CD8-positive, alpha-beta memory T cell (primary cell): ENCODE measurements at places on chromosomes 13 and 19. TPM values are rescaled to one million over a fixed set of nuclear protein-coding genes. Genes with fewer than 3 reads are reported as not detected.

DNA sequence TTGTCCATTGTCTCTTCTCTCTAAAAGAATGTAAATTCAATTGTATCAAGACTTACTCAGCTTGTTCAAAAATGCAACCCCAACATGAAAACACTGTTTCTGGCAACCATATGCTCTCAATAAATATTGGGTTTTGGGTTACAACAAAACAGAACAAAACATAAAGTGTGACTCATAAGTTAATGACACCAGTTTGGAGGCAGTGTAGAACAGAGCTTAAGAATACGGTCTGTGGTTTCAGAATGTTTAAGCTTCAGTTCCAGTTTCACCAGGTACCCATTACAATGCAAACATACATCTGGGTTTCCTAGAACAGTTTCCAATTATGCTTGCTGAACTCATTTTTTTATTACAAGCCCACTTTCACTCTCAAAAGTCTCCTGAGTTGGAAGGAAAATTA lies 285.8 kb upstream of the PCDH9 start:
- no peak for DNase-seq

DNA sequence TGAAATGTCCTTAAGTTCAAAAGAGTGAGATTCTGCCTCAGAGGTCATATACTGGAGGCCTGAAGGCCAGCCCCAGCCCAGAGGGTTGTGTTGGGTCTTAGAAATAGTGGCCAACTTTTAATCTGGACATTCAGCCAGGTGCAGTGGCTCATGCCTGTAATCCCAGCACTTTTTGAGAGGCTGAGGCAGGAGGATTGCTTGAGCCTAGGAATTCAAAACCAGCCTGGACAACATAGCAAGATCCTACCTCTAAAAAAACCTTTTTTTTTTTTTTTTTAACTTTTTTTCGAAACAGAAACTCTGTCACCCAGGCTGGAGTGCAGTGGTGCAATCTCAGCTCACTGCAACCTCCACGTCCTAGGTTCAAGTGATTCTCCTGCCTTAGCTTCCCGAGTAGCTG lies 15.5 kb downstream of the DPF1 start:
- no peak for DNase-seq

- DNase-seq: no peak
These were observed 122.3 kb downstream of the ATP8A2 start for GRCh38 chr13:25493931-25494640.

DNA sequence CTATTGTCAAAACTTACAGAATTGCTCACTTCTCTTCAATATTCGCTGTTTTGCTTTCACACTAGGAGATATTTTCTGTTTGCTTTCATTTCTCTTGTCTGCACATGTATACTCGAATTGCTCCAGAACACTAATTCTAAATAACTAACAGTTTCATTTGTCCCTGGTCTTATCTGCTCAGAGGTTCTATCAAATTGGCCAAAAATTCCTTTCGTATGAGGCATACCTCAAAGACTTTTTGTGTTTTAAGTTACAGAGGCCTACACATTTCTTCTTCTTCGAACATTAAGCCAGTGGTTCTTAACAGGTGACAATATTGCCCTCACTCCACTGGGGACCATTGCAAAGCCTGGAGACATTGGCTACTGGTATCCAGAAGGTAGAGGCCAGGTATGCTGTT lies 1314.6 kb downstream of the EFNB2 start:
- DNase-seq: no peak

DNA sequence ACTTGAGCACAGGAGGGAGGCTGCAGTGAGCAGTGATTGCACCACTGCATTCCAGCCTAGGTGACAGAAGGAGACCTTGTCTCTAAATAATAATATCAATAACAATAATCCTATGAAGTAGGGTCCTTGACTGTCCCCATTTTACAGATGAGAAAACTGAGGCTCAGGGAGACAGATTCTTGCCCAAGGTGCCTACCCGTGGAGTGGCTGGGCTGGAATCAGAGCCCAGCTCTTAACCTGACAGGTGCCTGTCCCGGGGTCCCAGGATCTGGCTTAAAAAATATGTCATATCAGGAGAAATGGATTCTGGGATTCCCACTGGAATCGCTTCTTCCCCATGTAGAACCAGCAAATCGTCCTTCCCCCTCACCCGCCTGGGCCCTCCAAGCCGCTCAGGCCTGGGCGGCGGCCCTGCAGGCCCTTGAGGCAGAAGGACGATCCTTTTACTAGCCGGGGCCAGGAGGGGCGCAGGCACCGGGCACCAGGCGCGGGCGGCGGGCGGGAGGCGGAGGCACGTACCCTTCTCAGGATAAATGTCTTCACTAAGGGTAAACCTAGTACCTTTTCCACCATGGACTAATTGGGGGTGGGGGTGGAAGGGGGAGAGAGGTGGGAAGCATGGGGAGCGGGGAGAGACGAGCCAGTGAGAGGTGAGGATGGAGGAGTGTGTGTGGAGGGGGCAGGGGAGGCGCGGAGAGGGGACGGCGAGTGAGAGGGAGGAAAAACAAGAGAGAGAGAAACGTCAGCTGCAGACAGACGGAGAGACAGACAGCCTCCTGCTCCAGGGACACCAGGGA lies 60.6 kb downstream of the COLGALT1 start:
- no peak for DNase-seq

DNA sequence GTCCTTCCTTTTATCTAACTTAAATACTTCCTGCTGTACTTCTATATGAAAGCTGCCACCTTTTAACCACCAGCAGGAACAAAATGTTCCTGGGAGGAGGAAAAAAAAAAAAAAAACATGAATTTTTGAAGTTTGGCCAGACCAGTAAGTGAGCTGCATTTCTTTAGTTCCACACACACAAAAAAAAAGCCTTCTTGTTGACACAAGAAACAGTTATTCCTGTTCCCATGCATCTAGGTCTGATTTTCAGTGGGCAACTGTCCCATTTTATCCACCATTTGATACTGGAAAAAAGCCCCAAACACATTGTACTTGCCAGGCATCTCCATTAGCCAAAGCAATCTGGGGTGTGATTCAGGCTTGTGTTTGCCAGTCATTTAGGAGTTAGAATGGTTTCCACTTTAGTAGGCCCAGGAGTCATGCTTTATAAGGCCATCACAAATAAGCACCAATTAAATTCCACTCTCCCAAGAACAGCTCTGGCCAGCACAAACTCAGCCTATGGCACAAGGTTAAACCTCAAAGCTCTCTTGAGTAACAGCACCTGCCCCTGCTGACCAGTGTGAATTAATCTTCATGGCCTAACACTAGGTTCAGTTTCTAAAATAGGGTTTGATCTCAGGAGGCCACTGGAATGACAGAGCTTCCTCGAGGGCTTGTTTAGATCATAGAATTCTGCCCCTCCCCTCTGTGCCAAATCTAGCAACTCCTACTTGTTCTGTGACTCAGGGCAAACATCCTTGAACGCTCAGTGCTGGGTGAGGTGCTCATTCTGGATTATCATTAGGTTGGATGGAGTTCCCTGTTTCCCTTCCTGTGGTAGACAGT lies 67.1 kb downstream of the NUFIP1 start:
- DNase-seq: no peak

- DNase-seq: no peak
These were observed 933.1 kb downstream of the DIAPH3 start for GRCh38 chr13:59230484-59231264.

DNA sequence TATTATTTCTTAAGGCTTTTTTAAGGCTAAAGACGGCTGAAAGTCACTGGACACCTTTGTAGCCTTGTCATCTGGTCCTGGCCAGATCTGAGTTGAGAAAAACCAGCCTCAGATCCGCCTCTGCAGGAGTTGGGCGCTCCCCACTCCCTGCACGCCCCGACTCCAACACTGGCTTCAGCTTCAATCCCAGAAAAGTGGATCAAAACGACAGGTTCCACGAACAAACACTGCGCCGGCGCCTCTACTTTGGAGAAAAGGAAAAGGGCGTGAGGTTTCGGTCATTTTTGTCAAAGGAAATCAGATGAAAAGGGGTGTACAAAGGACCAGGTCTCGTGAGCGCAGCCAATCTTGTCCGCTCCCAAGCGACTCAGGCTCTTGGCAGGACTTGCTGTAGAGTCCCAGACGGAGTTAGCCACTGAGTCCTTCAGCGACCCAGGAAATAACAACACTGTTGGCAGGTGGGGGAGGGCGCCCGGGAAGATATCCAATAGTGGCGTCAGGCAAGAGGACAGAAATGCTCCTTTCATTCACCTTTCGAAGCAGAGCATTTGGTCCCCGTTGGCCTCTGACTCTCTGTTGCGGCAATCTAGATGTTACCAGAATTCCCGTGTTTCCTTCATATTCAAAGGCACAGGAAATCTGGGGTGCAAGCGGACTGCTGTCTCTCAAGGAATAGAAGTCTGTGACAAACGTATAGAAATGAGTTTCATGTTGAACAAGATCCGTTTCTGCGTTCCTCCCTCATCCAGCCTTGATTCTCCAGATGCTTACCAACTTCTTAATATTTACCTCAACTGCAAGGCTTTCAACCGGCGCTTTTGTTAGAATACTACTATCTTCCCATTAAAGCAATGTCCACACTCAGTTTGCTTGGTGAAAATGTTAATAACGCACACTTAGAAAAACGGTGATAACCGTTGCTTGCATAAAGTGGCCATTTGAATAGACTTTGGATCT lies 1.8 kb upstream of the CCNA1 start:
- no peak for DNase-seq

- no peak for DNase-seq
These were observed 33.0 kb downstream of the GPC6 start for GRCh38 chr13:93259527-93260080.

DNA sequence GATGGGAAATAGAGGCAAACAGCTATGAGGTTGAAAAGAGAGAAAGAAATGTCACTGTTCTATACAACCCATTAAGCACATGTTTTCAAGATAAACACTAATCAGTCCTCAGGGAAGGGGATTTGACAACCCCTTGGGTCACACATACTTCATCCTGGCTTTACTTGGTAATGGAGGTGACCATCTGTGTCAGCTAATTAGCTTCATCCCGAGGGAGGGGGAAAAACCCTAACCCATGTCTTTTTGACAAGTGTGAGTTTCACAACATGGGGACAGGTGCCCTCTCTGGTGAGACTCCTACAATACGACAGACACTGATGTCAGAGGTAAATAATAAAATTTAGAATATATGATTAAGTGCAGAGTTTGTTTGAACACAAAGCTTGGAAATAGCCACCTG lies 43.1 kb downstream of the ZNF611 start:
- DNase-seq: no peak

DNA sequence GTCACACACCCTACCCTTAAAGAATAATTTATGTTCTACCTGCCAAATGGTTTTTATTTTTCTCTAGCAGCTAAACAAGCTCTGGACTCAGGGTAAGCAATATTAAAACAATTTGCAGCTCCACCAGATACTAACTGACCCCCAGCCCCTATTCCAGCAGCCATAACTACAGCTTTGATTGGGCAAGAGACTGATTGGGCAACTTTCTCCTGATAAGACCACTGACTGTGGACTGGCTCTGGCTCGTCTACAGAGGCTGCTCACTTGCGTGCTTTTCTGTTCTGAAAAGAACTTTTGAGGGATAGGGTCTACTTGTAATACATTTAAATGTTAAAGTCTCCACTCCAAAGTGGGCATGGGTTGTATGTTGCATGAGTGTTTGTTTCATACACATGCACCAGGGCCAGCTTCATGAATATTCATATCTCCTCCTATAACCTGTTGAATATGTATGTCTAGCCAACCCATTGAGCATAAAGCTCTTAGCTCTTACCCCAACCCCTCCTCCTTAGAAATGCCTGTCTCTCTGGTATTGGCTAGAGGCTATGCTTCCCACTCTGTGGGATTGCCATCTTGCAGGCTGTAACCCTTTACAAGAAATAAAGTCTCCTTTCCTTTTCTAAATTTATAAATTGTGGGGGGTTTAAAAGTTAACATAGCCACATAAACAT lies 19.9 kb downstream of the OR7A5 start:
- DNase-seq: no peak

GRCh38 chr13:90321281-90321931 lies 1026.1 kb upstream of the MIR17HG start:
- no peak for DNase-seq

DNA sequence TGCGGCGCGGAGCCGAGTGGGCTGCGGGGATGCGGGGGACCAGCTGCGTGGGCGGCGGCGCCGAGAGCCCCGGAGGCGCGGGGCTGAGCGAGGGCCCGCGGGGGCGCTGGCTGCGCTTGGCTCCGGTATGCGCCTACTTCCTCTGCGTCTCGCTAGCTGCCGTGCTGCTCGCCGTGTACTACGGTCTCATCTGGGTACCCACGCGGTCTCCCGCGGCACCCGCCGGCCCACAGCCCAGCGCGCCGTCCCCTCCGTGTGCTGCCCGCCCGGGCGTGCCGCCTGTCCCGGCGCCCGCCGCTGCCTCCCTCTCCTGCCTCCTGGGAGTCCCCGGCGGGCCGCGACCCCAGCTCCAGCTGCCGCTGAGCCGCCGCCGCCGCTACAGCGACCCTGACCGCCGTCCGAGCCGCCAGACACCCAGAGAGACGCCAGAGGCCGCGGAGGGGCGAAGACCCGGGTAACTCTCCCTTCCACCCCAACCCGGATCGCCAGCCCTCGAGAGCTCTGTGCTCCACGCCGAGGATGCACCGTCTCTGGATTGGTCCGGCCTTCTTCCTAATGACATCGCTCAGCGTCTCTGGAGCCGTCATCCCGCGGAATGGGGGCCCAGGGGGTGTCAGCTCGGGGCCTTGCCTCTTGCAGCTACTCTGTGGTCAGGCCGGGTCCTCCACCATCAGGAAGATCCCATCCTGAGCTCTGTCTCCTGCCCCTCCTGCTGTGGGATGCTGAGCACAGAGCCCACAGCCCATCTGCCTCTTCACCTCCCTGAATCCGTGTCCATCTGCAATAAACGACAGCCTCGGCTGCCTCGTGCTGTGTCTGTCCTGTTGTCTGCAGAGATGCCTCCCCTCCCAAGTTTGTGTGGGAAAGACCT lies 441 bp downstream of the INAFM1 start:
- DNase-seq: no peak

DNA sequence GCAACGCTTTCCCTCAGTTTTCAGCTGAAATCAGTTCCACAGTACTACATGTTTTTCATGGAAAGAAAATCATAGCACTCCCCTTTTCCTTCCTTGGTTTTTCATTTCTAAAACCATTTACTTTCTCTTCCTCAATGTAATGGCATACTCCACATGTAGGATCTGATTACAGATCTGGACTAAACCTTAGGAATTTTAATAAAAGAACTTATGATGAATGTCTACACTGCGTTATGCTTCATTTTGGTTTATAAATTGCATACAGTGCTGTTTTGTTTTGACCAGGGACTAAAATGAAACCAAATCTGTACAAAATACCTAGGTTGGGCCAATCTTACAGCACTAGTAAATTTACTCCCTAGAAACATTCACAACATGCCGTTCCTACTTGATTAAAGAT lies 589.9 kb downstream of the TBC1D4 start:
- no peak for DNase-seq

The TEX29 gene
- not detected for polyA plus RNA-seq

The CLEC4M gene
- polyA plus RNA-seq: not detected

The ZNF587 gene
- polyA plus RNA-seq: 4.8 TPM

The CGB1 gene
- not detected for polyA plus RNA-seq
